Kidney epithelial cell (primary cell): ENCODE measurements at places on chromosomes 5 and 9.

- DNase-seq = peak; percentile 67
These were observed 89.3 kb downstream of the SEMA5A start for GRCh38 chr5:9456435-9457042.

- DNase-seq = no peak
These were observed 26.3 kb downstream of the PTGES2 start for GRCh38 chr9:128101231-128101661.

- no peak for DNase-seq
These were observed 51.5 kb upstream of the MEF2C start for GRCh38 chr5:88934439-88934838.

- no peak for DNase-seq
These were observed 43.4 kb upstream of the TRIM32 start for GRCh38 chr9:116643691-116644090.

DNA sequence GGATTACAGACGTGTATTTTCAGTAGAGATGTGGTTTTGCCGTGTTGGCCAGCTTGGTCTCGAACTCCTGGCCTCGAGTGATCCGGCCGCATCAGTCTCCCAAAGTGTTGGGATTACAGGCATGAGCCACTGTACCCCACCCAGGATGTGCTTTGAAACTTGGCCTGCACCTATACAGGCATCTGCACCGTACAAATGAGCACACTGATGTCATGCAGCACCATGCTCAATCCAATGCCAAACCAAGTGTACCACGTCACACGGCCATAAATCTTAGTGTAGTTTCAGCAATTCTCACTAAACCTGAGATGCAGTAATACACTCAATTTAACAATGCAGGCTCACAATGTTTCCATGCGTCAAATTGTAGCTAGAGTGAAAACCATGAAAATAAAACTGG is 6.3 kb downstream of the NSUN2 start:
- DNase-seq = no peak
